ENCODE measurements at places on chromosomes 3 and 15.

DNA sequence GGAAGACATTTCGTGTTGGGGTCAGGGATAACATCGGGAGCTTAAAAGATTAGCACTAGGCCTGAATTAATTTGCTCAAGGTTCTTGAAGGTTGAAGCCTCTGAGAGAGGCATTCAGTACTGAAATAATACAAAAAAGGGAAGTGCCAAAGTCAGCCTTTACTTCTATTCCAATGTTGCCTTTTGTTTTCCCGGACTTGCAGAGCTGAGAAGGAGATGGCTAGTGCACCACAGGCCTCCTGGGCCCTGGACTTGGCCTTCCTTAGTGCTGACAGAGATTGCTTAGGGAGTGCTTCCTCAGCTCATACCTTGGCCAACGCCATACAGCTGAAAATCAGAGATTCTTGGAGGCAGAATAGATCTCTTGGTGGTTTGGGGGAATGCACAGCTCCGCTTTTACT lies 333.6 kb upstream of the TBL1XR1 start:
- no peak for DNase-seq

DNA sequence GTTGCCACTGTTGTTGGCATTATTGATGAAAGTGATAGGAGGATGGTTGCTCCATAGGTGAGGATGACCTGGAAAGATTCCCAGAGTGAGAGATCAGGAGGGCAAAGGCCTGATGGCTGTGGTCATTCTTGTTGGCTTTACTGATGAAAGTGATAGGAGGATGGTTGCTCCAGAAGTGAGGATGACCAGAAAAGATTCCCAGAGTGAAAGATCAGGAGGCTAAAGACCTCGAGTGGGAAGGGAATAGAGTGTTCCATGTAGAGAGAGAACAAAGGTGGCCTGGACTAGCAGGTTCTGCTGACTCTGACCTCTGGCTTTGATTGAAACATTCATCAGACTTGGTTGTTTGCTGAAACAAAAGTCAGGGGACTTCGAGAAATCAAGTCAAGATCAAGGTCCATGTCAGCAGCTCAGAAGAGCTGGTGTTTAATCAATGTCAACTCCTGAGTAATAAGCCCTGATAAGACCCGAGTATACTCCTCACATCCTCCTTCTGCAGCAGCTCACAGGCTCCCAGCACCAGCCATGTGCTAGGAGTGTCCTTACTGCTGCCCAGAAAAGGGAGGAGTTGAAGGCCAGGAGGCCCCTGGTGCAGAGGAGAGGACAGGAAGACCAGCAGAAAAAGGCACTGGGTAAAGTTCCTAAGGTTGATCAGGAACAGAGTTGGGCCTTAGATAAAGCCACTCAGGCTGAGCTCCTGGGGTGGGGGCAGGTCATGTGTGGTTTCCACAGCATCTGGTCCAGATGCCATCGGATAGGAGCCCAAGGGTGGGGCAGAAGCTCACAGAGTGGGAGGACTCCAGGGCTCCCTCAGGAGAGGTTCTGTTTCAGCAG lies 19.9 kb downstream of the CYP8B1 start:
- DNase-seq: no peak

GRCh38 chr15:65790694-65791334 lies 1.3 kb downstream of the DENND4A start:
- peak; percentile 54 for DNase-seq

- DNase-seq: no peak
Observed at GRCh38 chr15:34594361-34594760, 10.9 kb upstream of the GOLGA8B start.

GRCh38 chr15:33125894-33126537 lies 68.5 kb downstream of the FMN1 start:
- DNase-seq: no peak

GRCh38 chr15:101651554-101652097 lies 555 bp downstream of the TM2D3 start:
- no peak for DNase-seq

DNA sequence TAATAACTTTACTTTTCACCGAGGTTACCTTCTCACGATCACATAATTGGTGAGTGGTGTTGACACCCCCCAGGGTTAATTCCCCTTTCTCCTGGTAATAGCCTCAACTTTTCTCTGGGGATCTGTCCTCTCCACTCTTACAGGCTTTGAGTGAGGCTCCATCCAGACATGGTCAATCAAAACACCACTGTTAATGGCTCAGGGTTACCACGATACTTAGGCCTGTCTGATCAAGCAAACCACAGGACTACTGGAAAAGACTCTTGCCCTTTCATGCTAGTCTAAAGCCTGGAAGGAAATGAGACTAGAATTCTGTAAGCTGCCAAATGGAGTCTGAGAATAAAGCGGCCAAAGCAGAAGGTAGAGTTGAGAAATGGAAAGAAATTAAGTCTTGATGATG lies 56.5 kb upstream of the STT3B start:
- DNase-seq: no peak

- no peak for DNase-seq
Observed at GRCh38 chr15:85541744-85542143, 161.3 kb downstream of the AKAP13 start.

DNA sequence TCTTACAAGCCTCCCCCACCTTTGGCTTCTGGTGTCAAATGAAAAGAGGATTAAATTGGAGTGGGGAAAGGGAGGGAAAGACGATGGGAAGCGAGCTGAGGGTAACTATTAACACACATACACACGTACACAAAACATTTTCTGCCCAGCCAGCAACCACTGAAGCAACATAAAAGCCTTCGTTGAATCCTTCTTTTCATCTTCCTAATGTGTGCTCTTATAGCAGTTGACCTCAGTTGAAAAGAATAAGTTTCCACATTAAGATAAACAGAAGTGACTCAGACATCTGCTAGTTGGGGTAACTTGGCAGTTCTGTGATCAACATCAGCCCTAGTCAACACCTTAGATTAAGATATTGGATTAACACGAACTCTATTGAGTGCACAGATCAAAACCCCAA lies 558.5 kb downstream of the MECOM start:
- DNase-seq: no peak

DNA sequence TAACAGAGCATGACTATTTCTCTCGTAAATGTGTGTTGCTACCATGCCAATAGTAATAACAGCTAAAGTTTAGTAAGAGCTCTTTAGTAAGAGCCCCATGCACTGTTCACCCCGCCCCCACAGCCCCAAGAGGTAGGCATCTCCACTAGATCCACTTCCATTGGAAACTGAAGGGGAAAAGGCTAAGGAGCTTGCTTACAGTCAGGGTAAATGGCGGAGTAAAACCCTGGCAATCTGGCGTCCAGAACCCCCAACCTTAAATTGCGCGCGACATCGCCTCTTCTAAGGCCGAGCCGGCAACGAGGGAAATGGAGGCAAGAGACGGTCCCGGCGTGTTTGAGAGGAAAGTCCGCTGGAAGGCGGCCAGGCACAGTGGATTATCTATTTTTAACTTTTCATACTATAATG lies 654 bp upstream of the C3orf38 start:
- DNase-seq: no peak

GRCh38 chr3:146160964-146161662 lies at the start of gene PLOD2:
Gene PLOD2, minus strand, starts transcription at chr3:146161184. Its CDS starts 195 bp downstream, at chr3:146160989.
- DNase-seq: no peak

GRCh38 chr15:58119016-58119415 lies 19.2 kb upstream of the AQP9 start:
- no peak for DNase-seq

DNA sequence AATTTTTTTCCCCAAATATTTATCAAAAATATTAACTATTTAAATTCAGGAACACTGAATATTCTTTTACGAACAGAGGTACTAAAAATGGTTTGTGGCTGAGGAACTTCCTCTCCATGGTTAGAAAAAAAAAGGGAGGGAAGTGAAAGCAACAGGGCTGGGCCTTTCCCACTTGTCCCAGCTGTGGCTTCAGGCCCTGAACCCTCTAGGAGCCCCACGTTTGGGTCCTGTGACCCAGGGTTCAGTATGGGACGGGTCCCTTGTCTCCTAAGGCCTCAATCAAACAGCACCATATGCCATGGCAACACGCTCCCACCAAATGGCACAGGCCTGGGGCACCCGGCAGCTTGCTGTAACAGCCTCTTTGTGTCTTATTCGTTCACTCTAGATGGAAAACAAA lies 32.4 kb downstream of the POC1A start:
- DNase-seq: no peak

GRCh38 chr15:25905140-25905539 lies 42.0 kb upstream of the ATP10A start:
- DNase-seq: no peak

DNA sequence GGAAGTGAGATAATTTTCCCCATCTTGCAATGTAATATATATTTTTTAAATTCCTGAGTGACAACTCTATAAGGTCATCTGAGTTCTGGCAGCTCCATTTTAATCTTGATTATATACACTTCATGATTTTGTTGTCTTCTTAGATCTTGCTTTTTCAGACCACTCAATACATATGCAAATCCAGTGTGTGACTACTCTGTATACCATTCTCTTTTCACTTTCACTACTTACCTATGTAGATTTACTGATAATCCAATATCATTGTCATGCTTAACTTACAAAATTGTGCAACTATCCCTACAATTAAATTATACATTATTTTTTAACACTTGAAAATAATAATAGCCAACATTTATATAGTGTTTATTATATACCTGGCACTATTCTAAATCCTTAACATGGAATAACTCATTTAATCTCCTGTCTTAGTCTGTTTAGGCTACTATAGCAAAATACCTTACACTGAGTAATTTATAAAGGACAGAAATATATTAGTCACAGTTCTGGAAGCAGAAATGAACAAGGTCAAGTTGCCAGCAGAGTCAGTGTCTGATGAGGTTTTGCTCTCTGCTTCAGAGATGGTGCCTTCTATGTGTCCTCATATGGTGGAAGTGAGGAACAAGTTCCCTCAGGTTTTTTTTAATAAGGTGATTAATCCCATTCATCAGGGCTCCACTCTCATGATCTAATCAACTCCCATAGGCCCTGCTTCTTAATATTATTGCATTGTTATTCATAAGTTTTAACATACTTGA lies 338.5 kb downstream of the TUSC7 start:
- no peak for DNase-seq

- DNase-seq: no peak
Observed at GRCh38 chr15:56286213-56286612, 42.5 kb upstream of the RFX7 start.

DNA sequence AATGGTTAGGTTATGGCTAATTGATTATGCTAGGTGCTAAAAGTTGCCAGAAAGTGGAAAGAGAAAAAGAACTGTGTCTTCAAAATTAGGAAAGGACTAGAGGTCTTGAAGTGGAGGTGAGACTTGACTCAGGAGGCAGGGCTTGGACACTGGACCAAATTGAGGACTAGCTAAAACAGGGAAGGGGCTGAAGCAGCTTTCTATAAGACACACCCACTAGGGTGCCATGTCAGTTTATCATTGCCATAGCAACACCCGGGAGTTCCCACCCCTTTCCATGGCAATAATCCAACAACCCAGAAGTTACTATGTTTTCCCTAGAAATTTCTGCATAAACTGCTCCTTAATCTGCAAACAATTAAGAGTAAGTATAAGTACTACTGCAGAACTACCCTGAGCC lies 42.9 kb upstream of the MITF start:
- DNase-seq: no peak

- no peak for DNase-seq
Observed at GRCh38 chr15:60585743-60586708, 107.1 kb upstream of the ICE2 start.

DNA sequence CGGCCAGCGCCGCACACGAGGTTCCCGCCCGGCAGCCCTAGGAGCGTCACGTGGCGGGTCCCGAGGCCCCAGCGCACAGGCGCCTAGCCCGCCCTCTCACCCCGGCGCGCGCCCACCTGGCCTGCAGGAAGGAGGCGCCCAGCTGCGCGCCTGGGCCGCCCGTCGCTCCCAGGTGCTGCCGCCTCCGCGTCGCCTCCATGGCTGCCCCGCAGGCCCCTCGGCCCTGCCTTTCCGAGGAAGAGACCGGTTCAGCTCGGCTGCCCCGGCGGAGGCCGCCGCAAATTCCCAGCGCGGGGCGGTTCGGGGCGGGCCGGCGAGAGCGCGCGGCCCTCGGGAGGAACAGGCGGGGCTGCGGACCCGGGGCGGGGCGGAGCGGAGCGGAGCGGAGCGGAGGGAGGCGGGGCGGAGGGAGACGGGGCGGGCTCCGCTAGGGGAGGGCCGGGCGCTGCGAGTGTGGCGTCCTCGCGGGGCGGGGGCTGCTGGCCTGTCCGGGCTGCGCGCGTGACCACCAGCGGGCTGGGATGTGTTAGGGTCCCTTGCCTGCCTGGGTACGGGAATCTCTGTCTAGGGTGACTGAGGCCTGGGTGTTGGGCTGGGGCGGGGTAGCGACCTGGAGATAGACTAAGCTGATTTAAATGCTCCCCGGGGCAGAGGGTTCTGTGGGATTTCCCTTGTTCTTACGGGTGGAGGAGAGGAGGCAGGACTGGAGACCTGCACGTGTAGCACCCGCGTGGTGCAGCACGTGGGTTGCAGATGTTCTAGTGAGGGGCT lies at the start of gene CLN6:
Gene CLN6, minus strand, starts transcription at position 343 of the 771 bp plus-strand sequence. Its CDS starts 144 bp downstream, at position 199.
- DNase-seq: peak; percentile 70

DNA sequence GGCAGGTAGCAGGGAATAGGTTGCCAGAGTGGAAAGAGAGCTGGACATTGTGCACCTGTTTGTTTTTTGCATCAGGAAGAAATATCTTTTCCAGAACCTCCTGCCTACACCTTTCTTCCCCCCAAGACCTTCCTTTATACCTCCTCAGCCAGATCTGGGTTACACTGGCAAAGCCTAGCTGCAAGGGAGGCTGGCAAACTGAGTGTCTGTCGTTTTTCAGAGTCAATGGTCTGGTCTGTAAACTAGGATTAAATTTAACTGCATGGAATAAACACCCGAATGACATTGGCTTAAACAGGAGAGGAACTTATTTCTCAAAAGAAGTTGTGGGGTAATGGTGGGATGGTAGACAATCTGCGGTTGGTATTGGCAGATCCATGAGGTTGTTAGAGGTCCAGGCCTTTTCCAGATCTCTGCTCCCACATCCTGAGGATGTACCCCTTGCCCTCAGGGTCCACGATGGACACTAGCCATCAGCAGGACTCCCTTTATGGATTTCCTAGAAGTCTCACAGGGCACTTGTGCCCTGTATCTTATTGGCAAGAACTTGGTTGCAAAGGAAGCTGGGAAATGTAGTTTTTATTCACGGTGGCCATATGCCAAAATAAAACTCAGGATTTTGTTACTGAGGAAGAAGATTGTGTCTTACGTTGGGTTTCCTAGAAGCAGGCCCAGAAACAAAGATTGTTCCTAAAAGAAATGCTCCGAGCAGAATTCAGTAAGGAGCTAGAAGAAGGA lies 3.2 kb upstream of the RARRES1 start:
- DNase-seq: no peak

DNA sequence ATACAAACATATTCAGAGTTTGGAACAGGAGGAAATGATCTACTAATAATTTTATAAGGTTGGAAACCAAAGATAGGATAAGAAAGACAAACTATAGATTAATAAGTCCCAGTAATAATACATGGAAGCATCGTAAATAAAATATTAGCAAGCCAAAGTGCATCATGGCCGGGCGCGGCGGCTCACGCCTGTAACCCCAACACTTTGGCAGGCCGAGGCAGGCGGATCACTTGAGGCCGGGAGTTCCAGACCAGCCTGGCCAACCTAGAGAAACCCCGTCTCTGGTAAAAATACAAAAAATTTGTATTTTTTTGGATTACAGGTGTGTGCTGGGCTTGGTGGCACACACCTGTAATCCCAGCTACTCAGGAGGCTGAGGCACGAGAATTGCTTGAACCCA lies 14.9 kb downstream of the MUC4 start:
- no peak for DNase-seq

Measured in stimulated activated naive CD4-positive, alpha-beta T cell (primary cell).